ENCODE measurements at places on chromosomes 6 and 20. TPM values are rescaled to one million over a fixed set of nuclear protein-coding genes. Genes with fewer than 3 reads are reported as not detected.
A peak's percentile ranks its signal among the peaks of the same experiment; 100 is the strongest.

GRCh38 chr6:112407101-112407590 lies 60.0 kb downstream of the RFPL4B start:
- no peak overlapping the region for H3K27ac ChIP-seq
- no peaks in the 10 kb centered on the region for H3K4me1 ChIP-seq
- no peak for DNase-seq
- no peak overlapping the region for H3K4me3 ChIP-seq
- no peaks in the 10 kb centered on the region for H3K27me3 ChIP-seq
- H3K36me3 ChIP-seq = no peaks in the 10 kb centered on the region

- no peak for DNase-seq
- no peaks in the 10 kb centered on the region for H3K36me3 ChIP-seq
- H3K4me1 ChIP-seq = peaks cover 11% of the 10 kb centered on the region
- H3K27ac ChIP-seq = no peak overlapping the region
- no peak overlapping the region for H3K4me3 ChIP-seq
- H3K27me3 ChIP-seq = no peaks in the 10 kb centered on the region
Measured at GRCh38 chr6:156699935-156700334, 77.2 kb upstream of the ARID1B start.

IL17A gene
- not detected for total RNA-seq

DNA sequence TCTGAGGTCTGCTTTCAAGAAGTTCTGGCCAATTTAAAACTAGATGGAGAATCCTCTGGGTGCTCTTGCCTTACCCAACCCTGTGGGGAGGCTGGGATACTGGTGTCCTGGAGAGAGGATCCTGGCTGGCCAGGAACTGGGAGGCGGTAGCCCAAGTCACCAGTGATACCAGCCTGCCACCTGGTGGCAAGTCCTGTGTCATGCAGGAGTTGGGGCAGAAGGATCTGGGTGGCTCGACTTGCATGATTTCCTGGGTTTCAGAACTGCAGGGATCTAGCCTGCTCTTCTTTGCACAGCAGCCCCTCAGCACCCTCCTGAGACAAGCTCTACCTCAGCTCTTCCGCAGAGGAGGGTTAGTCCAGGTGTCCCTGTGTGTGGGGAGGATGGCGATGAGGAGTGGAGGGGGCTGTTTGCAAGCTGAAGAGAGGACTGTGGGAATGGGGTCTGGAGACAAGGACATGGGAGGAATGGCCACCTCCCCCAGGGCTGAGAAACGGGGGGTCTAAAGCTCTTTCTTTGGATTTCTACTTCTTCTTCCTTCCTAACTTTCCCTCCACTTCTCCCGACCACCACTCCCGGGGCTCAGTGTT lies 4.2 kb downstream of the KCNK17 start:
- no peak overlapping the region for H3K27ac ChIP-seq
- H3K27me3 ChIP-seq = peaks cover 14% of the 10 kb centered on the region
- DNase-seq = peak; percentile 78

DNA sequence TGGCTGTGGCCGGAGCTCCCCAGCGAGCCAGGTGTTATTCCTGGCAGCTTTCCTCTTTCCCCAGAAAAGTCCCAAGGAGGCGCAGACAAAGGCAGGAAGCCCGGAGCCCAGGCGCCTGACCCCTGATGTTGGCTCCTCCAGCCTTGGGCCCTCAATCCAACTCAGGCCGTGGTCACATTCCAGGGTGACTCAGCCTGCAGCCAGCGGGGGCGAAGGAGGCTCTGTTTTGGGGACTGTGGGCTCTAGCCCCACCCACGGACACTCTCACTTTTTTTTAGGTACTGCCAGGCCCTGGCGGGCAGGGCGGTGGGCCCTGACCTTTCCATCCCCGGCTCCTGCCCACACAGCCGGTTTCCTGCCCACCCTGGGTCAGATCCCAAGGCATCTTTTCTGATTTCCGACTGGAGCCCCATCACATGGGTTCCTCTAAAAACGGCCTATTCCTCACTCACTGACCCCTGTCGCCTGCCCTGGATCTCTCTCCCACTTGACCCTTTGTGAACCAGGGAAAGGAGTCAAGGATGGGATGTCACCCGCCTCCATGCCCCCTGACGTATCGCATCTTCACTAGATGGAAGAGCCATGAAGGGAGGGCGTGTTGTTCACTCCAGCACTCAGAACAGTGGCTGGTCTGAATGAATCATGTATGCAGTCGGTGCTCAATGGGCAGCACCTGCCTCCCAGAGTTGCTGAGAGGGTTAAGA lies 5.5 kb downstream of the PTGIS start:
- DNase-seq = peak; percentile 92
- H3K4me1 ChIP-seq = peaks cover 14% of the 10 kb centered on the region
- H3K4me3 ChIP-seq = no peak overlapping the region
- peaks cover 28% of the 10 kb centered on the region for H3K27me3 ChIP-seq
- no peak overlapping the region for H3K27ac ChIP-seq

Data from MCF 10A (cell line).